ENCODE measurements at places on chromosomes 16 and 17.

DNA sequence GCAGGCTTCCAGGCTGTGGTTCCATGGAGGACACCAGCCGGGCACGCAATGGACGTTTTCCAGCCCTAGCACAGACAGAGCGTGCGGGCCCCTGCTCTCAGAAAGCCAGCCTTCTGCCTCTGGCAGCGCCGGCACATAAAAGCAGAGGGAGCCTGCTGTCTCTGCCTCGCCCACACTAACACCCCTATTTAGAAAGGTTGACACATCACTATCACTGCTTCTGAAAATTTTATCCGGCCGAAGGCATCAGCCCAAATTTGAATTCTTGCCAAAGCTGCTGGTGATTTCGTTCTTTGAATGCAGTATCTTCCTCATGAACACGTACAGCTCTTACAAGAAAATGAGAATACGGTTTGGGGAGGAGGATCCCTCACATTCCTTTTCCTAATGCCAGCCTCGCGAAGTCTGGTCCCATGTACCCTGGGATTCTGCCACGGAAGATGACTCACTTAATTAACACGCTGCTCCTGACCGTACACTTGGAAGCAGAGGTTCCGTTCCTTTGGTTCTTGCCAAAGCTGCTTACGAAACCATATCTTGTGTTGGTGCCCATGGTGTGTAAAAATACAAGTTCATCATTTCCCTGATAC is 1.3 kb upstream of the RAB11FIP3 start:
- peak; percentile 97 for DNase-seq

- DNase-seq, result no peak
These were observed 1.1 kb downstream of the CCL4 start for GRCh38 chr17:36104701-36105181.

DNA sequence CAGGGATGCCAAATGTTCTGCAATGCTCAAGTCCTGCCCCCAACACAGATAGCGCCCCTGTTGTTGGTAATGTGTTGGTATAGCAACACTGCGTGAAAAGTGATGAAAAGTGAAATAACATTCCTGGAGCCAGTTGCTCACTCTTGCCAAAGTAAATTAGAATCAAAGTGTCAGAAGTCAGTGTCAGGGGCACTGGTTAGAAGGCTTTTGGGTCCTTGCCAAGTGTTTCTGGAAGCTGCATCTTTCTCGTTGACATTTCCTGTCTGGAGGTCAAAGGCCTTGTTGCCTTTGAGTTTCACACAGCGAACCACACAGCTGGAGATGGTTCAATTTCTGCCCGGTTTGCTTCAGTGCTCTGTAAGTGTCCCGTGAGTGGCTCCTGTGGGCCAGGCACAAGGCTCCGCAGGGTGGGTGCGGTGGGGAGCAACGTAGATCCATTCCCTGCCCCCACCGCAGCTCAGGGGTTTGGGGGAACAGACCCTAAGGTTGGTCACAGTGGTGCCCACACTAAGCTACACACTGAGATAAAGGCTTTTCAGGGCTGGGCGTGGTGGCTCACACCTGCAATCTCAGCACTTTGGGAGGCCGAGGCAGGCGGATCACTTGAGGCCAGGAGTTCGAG is 3.6 kb upstream of the SLC16A5 start:
- peak; percentile 32 for DNase-seq

DNA sequence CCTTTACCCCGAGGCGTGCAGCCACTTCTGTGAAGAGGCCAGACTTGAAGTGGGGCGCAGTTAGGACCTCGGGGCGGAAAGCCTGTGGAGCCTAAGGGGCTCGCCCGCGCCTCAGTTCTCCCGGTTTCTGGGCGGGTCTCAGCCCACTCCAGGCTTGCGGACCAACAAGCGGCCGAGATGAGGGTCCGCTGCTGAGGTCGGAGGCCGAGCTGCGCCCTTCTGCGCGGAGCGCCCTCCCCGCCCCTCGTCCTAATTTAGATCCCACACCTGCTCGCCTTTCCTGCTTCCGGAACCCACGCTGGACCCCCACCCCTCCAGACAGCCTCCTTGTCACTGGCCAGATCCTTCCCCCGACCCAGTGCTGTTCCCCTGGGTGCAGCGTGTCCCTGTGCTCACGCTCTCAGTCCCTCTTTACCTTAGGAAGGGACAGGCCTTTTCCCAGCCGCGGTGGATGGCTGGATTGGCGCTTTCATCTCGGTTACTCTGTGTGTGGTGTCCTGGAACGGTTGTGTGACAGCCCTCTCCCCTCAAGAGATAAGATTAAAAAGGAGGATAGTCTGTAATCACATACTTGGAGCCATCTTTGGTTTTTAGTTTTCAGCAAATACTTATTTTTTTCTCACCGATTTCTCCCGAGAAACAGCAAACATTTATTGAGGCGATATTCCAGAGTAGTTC is 933 bp upstream of the ATXN7L3 start:
- DNase-seq, result no peak

DNA sequence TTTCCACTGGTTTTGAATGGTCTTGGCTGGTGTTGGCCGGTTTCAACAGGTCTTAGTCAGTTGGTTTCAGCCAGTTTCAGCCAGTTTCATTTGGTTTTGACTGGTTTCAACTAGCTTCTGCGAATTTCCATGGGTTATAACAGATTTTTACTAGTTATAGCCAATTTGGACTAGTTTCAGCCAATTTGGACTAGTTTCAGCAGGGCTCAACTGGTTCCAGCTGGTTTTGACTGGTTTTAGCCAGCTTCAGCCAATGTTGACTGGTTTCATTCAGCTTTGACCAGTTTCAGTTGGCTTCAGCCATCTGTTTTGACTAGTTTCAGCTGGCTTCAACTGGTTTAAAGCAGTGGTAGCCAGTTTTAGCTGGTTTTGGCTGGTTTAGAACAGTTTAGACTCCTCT is 432.6 kb downstream of the UTP18 start:
- no peak for DNase-seq

DNA sequence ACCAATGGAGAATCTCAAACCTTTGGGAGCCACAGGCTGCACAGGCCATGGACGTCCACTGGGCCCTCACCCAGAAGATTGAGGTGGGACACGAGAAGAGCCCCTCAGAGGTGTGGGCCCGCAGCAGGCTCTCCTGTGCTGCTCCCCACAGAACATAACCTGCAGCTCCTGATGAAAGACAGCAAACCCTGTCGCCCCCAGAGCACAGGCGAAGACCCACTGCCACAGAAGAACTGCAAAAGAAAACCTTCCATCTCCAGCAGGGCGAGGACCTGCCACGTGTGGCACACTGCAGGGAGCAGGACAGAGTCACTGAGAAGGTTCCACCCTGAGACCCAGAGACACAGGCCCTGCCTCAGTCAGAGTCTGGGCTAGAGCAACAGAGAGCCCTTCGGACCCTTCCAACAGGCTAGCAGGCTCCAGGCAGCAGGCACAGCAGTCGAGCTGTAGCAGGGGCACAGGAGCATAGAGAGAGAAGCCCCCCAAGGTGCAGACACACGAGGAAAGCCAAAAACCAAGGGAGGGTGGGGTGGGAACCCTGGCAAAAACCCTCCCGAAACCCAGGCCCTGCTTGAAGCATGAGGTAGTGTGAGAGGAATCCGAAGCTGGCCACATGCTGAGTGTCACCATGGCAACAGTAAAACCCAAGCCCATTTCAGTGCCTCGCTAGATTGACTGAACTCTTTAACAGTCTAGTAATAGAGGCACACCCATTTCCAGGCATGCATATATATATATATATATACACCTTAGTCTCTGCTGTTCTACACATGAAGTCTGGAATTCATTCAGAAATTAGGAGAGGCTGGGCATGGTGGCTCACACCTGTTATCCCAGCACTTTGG is 60.0 kb upstream of the CHMP6 start:
- peak; percentile 30 for DNase-seq

DNA sequence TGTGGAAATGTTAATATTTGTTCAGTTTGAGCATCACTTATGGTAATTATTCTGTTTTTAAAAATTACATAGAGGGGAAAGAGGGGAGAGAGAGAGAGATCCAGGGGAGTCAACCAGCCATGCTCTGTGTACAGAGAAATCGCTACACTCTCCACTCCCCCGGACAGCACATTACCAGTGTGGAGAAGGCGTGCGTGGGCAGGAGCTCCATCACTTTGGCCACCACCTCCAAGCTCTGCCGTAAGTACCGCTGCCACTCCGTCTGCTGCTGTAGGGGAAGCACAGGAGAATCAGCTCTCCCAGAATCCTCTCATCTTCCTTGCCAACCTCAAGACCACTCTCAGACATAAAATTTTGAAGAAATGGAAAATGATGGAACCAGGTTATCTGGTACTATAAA is 70.2 kb upstream of the GSG1L start:
- DNase-seq, result no peak

- no peak for DNase-seq
These were observed 38.5 kb downstream of the PGS1 start for GRCh38 chr17:78416791-78417530.

- peak; percentile 68 for DNase-seq
These were observed 57.0 kb downstream of the FOXL1 start for GRCh38 chr16:86635176-86635876.

GRCh38 chr17:50690887-50691549 is 16.7 kb downstream of the ANKRD40 start:
- no peak for DNase-seq

GRCh38 chr17:11601661-11602060 is 3.4 kb downstream of the DNAH9 start:
- DNase-seq, result no peak

DNA sequence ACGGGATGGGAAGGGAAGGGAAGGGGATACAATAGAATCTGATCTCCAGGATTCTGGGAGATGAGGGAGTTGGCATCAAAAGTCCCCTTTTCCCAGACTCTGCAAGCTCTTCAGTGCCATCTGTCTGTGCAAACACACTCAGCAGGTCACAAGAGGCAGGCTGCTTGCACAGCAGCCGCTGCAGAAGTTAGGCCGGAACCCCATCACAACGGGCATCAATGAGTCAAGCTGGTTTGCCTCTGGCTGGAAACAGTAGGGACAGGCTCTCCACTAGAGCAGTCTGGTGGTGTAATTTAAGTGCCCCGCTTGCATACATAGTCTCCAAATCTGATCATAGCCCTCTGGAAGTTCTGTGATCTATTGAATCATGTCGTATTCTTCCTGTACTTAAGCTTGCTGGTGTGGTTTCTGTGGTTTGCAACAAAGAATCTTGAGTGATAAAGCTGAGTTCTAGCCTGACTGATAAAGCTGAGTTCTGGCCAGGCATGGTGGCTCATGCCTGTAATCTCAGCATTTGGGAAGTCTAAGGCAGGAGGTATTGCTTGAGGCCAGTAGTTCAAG is 33.7 kb upstream of the KDM8 start:
- DNase-seq, result peak; percentile 59

GRCh38 chr17:76983075-76983775 is 115.0 kb downstream of the MGAT5B start:
- DNase-seq, result no peak

DNA sequence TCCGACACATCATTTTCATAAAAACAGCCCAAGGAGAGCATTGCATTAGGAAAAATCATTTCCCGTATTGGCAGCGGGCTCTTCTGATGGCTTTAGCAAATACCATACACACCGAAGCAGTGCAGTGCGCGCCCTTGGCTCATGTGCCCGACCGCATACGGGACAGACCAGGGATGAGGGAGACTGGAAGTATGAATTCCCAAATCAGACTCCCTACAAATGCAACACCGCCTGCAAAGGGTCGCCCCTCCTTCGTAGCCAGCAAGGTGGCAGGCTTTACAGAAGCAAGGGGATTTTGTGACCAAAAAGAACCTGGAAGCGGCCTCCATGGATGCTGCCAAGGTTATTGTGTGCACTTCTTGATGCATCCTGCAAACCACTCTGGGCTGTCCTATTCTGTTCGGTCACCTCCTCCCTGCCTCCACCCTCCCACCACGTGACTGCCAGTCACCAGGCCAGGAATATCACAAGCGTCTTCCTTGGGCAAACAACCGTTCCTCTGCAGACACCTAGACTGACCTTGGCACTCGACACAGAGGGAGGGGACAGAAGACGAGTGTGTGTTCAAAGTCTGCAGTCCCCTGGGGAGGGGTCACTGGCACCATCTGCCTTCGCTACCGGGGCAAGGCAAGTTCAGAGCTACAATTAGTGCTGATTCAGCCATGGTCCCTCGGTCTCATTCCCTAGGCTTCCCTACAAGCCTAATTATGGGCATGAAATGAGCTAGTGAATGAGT is 460.4 kb downstream of the SLC39A11 start:
- DNase-seq, result no peak

DNA sequence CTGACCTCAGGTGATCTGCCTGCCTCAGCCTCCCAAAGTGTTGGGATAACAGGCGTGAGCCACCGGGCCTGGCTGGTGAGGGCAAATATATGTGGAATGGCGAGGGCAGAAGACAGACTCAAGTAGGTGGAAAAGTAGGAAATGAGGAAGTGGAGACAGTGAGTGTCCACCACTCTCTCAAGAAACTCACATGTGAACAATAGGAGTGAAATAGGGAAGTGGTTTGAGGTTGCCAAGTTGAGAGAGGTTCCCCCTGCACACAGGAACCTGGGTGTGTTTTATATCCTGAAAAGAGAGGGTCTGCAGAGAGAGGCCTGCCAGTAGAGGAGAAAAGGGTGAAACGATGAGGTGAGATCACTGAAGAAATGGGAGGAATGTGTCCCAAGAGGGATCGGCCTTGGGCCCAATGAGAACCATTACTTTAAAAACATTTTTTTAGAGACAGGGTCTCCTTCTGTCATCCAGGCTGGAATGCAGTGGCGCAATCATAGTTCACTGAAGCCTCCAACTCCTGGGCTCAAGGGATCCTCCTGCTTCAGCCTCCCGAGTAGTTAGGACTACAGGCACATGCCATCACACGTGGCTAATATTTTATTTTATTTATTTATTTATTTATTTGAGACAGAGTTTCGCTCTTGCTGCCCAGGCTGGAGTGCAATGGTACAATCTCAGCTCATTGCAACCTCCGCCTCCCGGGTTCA is 17.1 kb upstream of the CORO1A start:
- DNase-seq, result no peak

DNA sequence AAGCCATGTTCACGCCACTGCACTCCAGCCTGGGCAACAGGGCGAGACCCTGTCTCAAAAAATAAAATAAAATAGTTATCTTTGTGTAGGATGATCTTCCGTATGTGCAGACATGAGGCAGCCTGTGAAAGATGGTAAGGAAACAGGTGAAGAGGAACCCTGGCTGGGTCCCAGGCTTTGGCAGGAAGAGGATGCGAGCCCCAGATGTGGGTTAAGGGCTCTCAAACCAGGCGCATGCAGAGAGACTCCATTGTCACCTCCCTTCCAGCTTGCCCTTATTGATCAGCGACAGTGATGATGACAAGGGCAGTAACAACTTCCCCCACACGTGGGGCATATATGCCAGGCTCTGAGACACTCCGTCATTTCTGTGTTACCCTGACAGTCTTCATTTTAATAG is 106.8 kb downstream of the GNAO1 start:
- no peak for DNase-seq

DNA sequence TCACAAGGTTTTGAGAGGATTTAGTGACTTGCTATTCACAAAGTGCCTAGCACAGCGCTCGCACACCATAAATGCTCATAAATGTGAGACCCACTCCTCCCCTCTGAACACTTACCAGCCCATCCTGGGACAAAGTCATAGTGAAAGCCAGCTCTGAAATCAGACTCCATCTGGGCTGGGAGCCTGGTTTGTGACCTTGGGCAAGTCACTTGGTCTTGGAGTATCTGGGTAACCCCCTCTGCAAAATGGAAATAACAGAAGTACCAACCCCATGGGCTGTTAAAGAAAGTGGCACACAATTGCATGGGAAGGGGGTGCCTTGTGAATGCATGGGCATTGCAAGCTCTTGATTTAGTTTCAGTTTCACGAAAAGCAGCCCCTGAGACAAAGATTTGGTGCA is 104.7 kb upstream of the CDH5 start:
- DNase-seq, result no peak

GRCh38 chr16:86768228-86768791 is 190.0 kb downstream of the FOXL1 start:
- DNase-seq, result no peak

Measured in cardiac fibroblast (primary cell).